Stimulated activated CD4-positive, alpha-beta T cell treated with anti-CD3 and anti-CD28 coated beads, Interleukin-12 subunit alpha, Interleukin-12 subunit beta, amount 100 ng/mL, for 4 hours (primary cell): ENCODE measurements at places on chromosomes 5 and 9.

GRCh38 chr5:98786191-98786853 lies 12.9 kb downstream of the RGMB start:
- DNase-seq = no peak

DNA sequence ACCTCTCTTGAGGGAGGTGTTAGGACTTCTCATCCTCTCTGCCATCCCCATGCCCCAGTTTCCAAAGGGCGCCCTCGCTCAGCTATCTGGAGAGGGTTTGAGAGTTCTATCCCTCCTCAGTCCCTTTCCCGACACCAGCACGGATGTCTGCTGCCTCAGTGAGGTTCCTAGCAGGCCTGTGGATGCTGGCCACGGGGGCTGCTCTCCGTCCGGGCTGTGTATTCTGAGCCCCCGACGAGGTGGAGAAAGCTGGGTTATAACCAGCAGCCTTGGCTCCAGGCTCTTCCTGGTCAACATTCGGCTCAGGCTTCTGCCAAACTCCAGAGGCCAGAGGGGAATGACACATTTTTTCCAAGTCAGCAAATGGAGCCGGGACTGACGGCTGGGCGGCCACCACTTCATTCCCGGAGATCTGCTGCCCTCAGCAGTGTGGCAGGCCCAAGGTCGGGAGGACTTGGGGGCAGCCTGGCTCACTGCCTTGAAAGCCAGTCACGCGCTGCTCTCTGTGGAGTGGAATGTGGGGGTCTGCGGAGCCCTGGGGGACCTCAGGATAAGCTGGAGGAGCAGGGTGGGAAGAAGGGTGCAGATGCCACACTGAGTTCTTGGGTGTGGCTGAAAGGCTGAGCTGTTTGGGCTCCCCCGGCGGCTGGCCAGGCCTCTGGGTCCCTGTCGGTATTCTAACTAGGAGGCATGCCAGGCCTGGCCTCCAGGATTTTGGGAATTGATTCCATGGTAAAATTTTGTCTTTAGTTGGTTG lies 27.4 kb downstream of the PTPA start:
- no peak for DNase-seq

DNA sequence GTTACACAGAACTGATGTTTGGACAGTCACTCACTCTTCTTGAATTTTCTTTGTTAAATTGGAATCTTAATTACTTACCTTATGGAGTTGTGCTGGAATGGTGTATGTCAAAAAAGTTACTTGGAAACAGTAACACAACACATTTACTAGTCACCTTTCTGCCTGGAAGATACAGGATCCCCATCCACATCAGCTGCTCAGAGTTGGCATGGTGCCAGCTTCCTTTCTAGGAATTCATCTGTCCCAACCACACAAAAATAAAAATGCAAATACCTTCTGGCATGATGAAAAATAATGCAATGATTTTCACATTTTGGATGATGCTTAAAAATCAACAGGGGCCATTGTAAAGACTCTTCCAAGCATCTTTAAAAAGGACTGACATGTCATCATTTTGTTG lies 341.5 kb downstream of the TMEM38B start:
- DNase-seq = no peak

- DNase-seq = no peak
These were observed 153.6 kb downstream of the GLIS3 start for GRCh38 chr9:4146293-4146692.

GRCh38 chr9:88106492-88106891 lies 31.8 kb downstream of the SPATA31C2 start:
- DNase-seq = no peak

DNA sequence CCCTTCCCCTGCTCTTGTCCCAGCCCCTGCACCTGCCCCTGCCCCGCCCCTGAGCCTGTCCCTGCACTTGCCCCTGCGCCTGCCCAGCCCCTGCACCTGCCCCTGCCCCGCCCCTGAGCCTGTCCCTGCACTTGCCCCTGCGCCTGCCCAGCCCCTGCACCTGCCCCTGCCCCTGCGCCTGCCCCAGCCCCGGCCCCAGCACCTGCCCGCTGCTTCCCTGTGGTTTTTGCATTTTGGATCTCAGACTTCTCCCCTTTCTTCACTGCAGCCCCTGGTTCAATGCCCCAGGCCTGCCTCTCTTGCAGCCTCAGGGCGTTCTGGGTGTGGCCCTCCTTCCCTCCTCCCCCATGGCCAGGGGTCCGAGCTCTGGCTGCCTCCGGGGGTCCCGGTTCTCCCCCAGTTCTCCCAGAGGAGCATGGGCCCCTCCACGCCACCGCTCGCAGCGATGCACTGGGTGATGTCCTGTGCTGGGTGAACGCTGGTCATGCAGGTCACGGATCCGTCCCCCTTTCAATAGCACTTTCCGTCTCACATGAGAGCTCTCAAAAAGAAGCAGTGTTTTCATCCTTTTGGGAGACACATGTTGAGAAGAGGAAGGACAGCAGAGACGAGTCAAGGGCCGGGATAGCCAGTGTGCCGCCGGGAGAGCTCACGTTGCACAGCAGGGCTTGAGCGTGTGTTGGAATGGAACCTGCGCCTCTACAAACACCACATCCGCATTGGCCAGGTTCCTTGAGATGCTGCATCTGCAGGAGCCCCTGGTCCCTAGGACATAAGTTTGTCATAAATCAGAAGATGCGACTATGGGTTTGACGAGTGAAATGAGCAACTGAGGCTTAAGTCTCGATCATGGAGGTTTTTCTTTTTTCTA lies 44.0 kb upstream of the IRX4 start:
- DNase-seq = no peak

DNA sequence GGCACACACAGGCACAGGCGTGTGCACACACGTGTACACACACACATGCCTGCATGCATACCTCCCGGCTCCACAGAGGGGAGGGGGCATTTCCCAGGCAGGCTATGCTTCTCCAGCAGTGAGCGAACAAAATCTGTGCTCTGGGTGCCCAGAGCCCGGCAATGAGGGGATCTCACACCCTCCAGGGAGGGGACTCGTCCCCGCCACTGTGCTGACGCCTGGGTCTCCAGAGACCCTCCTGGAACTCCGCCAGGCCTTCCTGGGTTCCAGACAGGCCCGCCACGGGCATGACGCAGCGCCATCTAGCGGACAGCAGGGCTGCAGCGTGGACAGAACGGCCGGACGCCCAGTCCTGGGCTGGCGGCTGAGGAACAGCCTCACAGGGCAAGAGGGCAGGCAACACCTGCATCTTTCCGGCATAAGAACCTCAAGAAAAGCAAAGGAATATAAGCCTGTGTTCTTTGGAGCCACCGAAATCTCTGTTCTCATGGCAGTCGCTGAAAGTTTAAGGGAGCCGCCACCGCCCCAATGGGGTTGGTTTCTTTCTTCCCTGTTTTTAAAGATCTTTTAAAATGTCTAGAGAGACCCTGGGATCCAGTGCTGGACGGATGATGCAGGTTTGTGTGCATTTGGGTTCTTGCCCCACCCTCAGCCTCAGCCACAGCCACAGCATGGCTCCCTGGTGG lies 135.6 kb upstream of the PPP1R26 start:
- DNase-seq = peak; percentile 54

GRCh38 chr9:134652291-134653225 lies 11.0 kb downstream of the COL5A1 start:
- no peak for DNase-seq

DNA sequence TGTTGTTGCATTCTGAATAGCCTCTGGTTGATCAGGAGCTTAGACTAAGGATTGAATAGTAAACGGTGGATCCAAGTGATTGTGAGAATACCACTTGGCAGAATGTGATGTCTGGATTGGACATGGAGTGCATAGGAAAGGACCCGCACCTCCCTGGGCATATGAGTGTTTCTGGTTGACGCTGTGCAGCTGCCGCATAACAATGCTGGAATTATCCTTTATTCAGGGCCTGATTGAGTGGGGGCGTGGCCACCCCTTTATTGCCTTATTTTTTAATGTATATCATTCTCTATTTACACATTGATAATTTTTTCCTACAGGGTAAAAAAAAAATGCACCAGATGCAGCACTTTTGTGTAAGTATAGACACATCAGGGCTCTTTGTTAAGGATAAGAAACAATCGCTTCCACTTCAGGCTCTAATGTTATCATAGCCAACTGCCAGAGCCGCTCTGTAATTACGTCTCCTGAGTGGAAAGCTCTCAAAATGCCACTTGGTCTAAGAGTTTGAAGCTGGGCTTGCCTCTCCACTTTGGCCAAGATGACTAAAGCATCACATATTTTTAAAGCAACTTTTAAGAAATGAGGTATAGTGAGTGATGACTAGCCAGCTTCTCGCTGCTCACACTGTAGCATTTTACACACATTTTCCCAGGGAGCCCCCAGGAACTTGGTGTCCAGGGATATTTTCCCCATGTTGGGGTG lies 5.7 kb downstream of the FGD3 start:
- no peak for DNase-seq

DNA sequence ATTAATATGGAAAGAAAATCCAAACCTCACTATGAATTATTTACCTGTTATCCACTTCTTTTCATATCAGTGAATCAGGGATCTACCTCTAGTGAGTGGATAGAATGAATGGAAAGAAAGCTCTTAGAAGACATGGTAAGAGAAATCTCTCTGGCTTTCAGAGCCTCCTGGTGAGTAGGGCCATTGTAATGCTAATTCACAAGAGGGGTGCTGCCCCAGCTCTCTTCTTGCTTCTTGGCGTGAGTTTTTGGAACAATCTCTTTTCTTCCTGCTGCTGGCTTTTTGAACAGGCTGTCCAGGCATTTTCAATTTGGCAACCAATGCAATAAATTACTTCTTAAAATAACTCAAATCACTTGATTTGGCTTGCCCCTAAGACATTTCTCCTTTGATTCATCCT lies 49.9 kb upstream of the KCNN2 start:
- no peak for DNase-seq

GRCh38 chr5:56656846-56657726 lies 158.3 kb upstream of the MAP3K1 start:
- no peak for DNase-seq

DNA sequence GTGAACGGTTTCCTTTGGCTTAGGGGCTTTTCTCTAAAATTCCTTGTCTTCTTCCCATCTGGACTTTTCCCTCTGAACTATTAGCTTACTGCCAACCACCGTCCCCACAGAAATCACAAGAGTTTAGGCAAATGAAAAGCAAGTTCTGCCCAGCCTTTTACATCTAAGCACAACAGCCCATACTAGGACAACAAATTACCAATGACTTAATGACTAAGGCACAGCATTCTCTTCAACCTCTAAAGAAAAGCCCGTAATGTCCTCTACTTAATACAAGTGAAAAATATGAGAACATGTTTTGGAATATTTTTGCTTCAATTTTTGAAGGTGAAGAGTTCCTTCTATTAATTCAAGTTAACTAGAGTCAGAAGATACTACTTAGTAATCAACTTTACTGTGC lies 1.2 kb downstream of the ZBTB5 start:
- DNase-seq = no peak

GRCh38 chr9:131824155-131824594 lies 84.3 kb upstream of the RAPGEF1 start:
- no peak for DNase-seq

DNA sequence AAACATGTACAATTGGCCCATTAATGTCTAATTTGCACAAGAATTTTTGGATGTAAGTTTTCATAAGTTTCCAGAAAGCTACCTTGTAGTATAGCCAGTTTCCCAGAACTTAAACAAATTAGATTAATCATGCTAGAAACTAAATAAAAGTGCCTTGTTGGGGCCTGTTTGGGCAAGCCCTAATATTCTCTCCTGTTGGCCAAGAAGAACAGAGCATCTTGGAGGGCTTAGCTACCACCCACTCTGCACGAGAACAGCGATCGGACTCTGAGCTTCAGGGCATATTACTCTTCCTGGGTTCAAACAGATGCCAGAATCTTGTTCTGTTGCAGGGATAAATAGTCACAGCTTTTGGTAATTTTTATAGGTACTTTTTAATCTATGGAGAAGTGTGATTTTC lies 88.2 kb downstream of the GAS1 start:
- no peak for DNase-seq

DNA sequence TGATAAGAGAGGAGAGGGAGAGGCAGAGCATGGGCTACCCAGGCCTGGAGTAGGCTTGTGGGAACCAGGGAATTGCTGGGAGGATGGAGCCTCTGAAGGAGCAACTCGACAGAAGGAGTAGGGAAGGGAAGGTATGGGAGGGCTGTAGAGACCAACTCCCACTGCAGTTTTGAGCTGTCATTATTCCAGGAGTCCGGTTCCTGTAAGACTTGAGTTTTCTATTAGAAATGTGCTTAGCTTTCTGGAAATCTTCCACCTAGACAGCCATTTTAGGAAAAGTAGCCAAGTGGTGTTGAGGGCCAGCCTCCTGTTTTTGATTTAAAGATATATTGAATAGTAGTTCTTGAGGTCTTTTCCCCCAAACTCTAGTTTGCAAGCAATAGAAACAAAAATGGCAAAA lies 323.5 kb downstream of the LRRC70 start:
- no peak for DNase-seq

DNA sequence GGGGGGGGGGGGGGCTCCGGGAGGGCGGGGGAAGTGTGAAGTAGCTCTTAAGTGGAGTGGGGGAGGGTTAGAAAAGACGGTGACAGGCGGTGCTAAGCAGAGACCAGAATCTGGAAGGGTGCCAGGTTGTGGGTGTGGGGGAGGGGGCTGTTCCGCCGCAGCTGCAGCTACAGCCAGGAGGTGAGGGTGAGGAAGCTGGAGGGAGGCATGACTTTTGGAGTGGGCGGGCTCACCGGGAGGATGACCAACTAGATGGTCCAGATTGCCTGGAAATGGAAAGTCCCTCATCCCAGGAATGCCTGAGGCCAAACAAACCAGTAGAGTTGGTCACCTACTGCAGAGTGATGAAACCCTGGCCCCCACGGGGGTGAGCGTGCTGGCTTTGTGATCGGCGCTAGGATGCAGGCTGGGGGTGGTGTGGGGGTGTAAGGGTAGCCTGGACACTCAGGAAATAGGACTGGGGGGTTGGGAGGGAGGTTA lies 158.1 kb upstream of the SHB start:
- peak; percentile 49 for DNase-seq

GRCh38 chr5:119168401-119168800 lies 97.5 kb downstream of the DMXL1 start:
- DNase-seq = no peak

DNA sequence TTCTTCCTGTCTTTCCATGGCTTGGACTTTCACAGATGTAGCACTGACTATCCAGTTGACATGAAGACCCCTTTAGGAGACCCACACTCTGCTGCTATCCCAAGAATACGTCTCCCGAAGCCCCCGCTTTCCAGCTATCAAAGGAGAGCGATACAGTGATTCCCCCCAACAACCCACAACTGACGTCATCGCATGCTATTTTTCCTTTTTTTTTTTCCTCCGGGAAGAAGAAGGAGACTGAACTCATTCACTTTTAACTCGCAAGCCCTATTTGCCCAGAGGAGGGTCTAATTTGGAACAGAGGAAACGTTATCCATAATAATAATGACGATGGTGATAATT lies 2.1 kb downstream of the PAPPA start:
- no peak for DNase-seq

DNA sequence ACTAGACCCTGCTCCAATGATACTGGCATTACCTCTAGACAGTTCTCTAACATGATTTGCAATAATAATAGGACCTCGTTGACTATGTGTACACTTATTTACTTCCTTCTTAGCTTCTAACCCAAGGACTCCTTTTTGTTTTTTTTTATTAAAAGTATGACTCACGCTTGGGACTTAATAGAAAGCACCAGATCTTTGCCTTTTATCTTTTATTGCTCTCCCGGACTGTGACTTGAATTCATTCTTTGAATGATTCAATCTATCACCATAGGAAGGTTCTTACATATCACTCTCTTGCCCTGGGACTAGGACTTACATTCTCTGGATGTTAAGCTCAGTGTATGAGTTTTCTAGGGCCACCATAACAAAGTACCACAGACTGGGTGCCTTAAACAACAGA lies 9.0 kb downstream of the C9 start:
- DNase-seq = no peak

- DNase-seq = no peak
These were observed 80.0 kb upstream of the TGFBR1 start for GRCh38 chr9:99024959-99025358.
